ENCODE measurements at places on chromosomes 16 and 17.

DNA sequence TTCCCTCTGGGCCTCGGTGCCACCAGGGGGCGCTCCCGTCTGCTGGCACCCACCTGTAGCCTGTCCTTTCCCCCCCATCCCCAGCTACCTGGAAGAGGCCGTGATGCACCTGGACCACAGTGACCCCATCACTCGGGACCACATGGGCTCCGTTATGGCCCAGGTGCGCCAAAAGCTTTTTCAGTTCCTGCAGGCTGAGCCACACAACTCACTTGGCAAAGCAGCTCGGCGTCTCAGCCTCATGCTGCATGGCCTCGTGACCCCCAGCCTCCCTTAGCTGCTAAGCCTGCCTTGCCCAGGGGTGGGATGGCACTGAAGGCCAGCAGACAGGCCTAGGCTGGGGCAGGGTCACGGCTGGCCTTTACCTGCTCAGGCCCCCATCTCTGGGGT, 818 bp upstream of the NRN1L start:
- DNase-seq = peak; percentile 59

DNA sequence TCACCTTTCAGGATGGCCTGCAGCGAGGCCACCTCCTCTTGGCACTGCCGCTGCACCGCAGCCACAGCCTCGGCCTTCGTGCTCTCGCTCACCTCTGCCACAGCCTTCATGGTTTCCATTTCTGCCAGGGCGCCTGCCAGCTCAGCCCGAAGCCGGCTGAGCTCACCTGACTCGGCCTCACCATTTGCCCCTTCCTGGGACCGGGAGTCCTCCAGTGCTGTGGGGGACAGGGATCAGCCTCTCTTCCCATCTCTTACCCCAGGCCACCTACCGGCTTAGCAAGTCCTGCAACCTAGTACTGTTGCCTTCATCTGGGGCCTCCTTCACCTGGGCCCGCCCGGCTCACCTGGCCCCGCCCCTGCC, 658 bp downstream of the RABEP2 start:
- DNase-seq = no peak

DNA sequence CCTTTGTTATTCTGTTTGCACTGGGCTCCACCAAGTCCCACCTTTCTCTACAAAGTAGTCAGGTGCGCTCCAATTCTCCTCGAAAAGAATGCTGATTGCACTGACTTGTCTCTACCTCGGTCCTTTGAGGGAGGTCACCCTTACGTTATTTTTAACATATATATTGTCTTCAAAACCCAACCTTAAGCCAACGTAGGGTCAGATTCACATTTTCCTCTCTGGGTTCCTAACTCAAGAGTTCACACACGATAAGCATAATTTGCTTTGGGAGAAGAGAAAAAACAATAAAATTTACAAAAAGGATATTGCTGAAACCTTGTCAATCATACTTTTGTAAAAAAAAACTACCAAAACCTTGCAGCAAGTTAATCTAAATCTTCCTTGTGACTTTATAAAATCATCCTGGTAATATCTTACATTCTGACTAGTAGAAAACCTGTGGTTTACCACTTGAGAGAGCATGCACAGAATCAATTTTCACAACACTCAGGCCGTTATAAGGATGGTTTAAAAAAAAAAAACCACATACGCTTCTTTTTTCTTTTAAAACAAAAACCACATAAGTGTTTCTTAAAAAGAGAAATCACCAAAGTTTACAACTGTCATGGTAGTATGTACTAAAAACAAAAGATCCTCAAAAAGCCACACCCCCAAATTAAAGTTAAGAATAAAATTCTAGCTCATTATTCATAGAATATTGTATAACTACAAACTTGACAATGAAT, 72.2 kb upstream of the TRAP1 start:
- DNase-seq = no peak

DNA sequence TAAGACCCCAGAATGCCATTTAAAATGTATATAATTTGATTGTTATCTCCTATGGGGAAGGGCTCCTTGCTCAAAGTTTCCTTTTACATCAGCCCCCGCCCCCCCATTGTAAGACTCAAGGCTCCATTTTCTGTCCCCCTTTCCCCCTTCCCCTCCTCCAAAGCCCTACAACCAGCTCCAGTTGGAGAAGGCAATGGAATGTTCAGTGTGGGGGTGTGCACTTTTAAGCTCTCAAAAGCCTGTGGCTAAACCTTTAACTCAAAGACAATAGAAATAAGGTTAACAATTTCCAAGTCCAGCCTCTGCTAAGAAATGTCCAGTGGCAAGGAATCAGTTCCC, 114.7 kb downstream of the NOG start:
- DNase-seq = no peak

DNA sequence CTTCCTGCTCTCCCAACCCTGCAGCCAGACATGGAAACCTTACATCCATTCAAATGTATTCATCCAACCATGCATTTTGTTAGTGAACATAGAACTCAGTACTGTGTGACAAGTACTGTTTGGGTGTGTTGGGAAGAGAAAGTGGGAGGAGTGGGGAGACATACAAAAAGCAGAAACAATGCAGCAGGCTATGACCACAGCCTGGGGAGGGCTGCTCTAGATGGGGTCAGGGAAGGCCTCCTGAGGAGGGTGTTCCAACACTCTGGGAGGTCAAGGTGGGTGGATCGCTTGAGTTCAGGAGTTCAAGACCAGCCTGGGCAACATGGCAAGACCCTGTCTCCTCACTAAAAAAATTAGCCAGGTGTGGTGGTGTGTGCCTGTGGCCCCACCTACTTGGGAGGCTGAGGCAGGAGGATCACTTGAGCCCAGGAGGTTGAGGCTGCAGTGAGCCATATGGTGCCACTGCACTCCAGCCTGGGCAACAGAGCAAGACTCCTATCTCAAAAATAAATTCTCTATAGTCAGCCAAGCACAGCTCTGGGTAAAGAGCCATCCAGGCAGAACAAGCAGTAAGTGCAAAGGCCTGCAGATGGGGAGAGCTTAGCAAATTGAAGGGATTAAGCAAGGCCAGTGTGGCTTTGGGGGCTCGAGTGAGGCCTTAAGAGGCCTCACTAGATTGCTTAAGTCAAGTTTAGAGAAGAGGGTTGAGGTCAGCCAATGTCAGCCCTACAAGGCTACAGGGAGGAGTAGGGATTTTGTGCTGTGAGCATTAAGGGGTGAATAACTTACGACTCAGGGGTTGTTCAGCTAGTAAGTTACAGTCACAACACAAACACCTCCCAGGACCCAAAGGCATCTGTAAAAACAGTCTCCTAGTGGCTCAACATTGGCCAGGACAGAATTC, 5.5 kb downstream of the SLC13A2 start:
- DNase-seq = no peak

GRCh38 chr16:67177743-67178699, 5.7 kb downstream of the MATCAP1 start:
- no peak for DNase-seq

GRCh38 chr16:57635266-57636097, 7.1 kb downstream of the ADGRG1 start:
- DNase-seq = no peak

GRCh38 chr17:9855036-9855435, 29.3 kb downstream of the GLP2R start:
- no peak for DNase-seq

DNA sequence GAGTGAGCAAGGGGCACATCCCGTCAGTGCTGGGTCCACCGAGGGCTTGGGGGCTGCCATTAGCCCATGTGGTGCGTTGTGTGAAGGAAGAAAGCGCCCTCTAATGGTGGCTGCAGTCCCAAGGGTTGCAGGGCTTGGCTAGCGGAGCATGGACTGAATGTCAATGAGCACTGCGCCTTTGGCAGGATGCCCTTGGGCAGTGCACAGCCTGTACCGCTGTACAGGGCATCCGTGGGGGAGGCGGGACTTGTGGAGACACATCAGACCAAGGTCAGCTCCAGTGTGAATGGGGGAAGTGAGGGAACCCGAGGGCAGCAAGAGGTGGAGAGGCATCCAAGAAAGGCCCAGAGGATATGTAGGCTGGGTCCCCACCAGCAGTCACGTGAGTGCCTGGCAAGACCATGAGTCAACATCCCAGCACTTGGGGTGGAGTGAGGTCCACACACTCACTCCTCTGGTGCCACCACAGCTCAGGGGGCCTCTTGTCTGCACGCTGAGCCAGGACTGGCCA, 75.5 kb upstream of the MED9 start:
- no peak for DNase-seq

DNA sequence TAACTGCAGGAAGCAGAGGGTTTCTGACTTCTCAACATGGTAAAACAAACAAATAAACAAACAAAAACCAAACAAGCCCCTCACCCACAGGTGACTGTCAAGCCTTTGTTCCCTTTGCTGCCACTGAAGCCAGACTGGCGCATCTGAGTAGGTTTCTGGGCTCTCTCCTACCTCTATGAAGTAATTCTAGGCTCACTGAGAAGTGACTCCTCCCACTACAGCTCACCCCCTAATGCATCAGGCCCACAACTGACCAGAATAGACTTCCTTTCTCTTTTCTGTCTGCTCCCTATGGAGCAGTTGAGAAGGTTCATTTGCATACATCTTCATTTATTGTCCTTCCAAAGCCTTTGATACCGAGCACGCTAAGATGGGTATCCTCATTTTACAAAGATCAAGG, 77.0 kb upstream of the CCL2 start:
- no peak for DNase-seq

DNA sequence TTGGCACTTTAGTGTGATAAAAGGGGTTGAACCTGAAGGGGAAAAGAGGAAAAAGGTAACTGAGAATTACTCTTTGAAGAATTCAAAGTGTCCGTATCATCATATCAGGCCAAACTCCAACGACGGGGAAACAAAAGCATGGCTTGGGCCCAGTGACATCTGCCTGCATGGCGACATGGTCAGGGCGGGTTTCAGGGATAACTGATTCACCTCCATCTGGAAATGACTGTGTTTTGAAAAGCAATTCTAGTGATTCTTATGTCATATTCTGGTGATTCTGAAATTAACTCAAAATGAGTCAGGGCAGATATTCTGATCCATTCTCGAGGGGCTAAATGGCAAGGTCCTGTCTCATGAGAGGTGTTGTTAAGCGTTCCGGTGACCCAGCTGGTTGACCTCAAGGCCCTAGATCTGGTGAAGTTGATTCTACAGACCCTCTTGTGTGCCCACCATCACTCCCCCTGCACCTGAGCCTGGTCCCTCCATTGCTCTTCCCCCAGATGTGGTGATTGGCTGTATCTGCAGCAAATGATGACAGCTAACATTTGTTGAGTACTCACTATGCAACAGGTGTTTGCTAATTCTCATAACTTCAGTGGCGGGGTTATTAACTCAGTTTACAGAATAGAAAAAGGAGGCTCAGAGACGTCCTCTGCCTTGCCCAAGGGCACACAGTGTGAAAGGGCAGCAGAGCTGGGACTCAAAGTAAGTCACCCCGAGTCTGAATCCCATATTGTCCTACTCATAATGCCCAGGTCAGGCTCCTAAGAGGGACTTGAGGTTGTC, 251.8 kb downstream of the MAF start:
- no peak for DNase-seq

DNA sequence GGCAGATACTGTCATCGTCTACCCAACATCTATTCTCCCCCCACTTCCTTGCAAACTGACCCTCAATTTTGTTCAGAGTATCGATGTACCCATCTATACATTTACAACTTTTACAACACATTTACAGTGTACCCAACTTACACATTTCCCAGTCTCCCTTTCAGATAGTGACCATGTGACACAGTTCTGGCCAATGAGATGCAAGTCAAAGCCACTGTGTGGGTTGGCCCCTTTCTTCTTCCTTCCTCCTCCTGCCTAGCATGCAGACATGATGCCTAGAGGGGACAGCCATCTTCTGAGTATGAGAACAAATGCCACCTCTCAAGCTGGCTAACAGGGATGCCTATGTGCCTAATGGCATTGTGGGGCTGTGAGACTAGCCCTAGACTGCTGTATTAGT, 11.3 kb upstream of the NFAT5 start:
- no peak for DNase-seq

DNA sequence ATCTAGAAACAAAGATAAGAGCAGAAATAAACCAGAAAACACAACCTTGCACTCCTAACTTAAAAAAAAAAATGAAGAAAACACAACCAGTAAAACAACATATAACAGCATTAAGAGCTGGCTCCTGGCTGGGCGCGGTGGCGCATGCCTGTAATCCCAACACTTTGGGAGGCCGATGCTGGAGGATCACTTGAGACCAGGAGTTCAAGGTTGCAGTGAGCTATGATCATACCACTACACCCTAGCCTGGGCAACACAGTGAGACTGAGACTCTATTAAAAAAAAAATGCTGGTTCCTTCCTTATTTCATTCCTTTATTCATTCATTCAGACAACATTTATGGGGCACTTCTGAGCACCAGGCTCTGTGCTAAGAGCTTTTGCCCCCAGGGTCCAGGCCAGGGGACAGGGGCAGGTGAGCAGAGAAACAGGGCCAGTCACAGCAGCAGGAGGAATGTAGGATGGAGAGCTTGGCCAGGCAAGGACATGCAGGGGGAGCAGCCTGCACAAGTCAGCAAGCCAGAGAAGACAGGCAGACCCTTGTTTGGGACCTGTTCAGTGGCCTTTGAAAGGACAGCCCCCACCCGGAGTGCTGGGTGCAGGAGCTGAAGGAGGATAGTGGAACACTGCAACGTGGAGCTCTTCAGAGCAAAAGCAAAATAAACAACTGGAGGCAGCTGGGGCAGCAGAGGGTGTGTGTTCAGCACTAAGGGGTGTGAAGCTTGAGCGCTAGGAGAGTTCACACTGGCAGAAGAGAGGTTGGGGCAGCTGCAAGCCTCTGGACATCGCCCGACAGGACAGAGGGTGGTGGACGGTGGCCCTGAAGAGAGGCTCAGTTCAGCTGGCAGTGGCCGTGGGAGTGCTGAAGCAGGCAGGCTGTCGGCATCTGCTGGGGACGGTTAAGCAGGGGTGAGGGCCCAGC, 2.6 kb downstream of the STH start:
- DNase-seq = no peak

GRCh38 chr16:67208154-67208896, 9.4 kb downstream of the ELMO3 start:
- no peak for DNase-seq

- peak; percentile 71 for DNase-seq
Observed at GRCh38 chr17:19766421-19767270, 18.5 kb upstream of the ALDH3A1 start.

- no peak for DNase-seq
Observed at GRCh38 chr17:81821603-81822311, 11.3 kb downstream of the MCRIP1 start.

- peak; percentile 61 for DNase-seq
Observed at GRCh38 chr17:82212331-82213250, at the start of gene CCDC57. TSS of gene CCDC57 (minus strand) at chr17:82212842. CDS start at chr17:82201944, 10,898 bp downstream.

- no peak for DNase-seq
Observed at GRCh38 chr17:13931800-13932460, 137.4 kb upstream of the COX10 start.

DNA sequence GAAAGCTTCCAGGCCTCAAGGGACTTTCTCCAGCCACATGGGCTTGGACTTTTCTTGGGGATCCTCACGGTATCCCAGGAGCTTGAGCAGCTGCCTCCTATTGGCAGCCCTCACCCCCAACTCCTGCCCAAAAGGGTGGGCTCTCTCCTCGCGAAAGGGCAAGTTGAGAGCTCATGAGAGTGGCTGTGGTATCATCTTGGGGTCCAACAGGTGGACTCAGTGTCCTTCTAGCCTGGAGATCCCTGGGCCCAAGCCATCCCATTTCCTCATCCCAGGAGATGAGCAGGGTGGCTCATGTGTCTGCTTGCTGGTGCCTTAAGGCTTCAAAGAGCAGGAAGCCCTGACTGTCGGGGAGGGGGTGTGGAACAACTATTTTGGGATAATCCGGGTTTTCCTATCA, 17.7 kb downstream of the TBX4 start:
- DNase-seq = no peak

- no peak for DNase-seq
Observed at GRCh38 chr16:72199761-72200337, 27.9 kb upstream of the PMFBP1 start.

GRCh38 chr16:87303962-87304521, 13.2 kb downstream of the C16orf95 start:
- no peak for DNase-seq

Data from activated CD4-positive, alpha-beta T cell treated with anti-CD3 and anti-CD28 coated beads, Interleukin-2, amount 50 U/mL, for 24 hours (primary cell).